ENCODE measurements at places on chromosomes 7 and 10. TPM values are rescaled to one million over a fixed set of nuclear protein-coding genes. Genes with fewer than 3 reads are reported as not detected.

The PLAC9 gene
- total RNA-seq: 4.9 TPM

The LIPF gene
- total RNA-seq: not detected

The POMZP3 gene
- total RNA-seq: 10.8 TPM

The GPR15LG gene
- not detected for total RNA-seq

The ERVW-1 gene
- total RNA-seq: not detected

The SFTPA1 gene
- not detected for total RNA-seq

The CELF2 gene
- 19.5 TPM for total RNA-seq

The OR2A12 gene
- total RNA-seq: not detected

The FEZF1 gene
- total RNA-seq: not detected

The HOXA6 gene
- not detected for total RNA-seq

The SPAM1 gene
- not detected for total RNA-seq

The LIPK gene
- not detected for total RNA-seq

The LIPM gene
- not detected for total RNA-seq

The NUTM2B gene
- total RNA-seq: 0.27 TPM

The SHTN1 gene
- 20.7 TPM for total RNA-seq

The TMEM139 gene
- total RNA-seq: not detected

The TPST1 gene
- 21.8 TPM for total RNA-seq

The VSTM4 gene
- total RNA-seq: 0.27 TPM

The CTAGE4 gene
- total RNA-seq: 1.1 TPM

The OPN4 gene
- total RNA-seq: not detected

The ABCC2 gene
- 1.1 TPM for total RNA-seq

The HOXA13 gene
- not detected for total RNA-seq

The WNT2 gene
- total RNA-seq: not detected

The ADK gene
- 101 TPM for total RNA-seq

The SVOPL gene
- not detected for total RNA-seq

Data from thoracic aorta endothelial cell (primary cell).